BJ (cell line): ENCODE measurements at places on chromosomes 6 and 20. TPM values are rescaled to one million over a fixed set of nuclear protein-coding genes. Genes with fewer than 3 reads are reported as not detected.

BCAS1 gene
- polyA plus RNA-seq, result not detected in 2 replicates

TINAG gene
- not detected in 2 replicates for polyA plus RNA-seq

MOXD1 gene
- polyA plus RNA-seq, result 71.3 and 121 TPM in 2 replicates

LTB gene
- polyA plus RNA-seq, result not detected in 2 replicates

GRIK2 gene
- polyA plus RNA-seq, result 23.0 and 30.0 TPM in 2 replicates

NKX2-4 gene
- not detected in 2 replicates for polyA plus RNA-seq

FRK gene
- 0.02 and 0.04 TPM in 2 replicates for polyA plus RNA-seq

RNF144B gene
- 1.4 and 2.0 TPM in 2 replicates for polyA plus RNA-seq

CST7 gene
- polyA plus RNA-seq, result 0.09 TPM in 1 of 2 replicates, not detected in the other
